Effector memory CD4-positive, alpha-beta T cell (primary cell): ENCODE measurements at places on chromosomes 3 and 15.

DNA sequence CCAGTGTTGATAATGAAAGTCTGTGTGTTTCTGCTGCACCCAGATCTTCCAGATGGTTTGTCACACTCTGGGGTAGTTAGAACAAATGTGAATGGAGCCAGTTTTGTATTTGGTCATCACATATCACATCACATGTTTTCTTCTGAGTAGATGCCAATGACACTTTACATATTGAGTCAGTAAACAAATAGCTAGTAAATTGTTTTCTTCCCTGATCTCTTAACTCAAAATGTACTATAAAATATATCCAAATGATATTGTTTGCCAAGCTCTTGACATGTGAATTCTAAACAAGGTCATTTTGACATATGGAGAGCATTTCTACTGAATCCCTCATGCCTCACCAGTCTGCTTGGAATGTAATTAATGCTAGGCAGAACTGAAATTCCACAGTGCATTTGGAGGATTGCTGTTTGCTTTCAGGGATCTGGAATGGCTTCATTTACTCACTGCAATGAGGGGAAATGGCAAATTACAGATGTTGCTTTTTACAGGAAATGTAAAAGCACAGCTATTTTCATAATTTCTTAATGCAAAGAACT lies 45.0 kb downstream of the PDHB start:
- DNase-seq = no peak

GRCh38 chr3:45566951-45567411 lies 27.6 kb upstream of the LIMD1 start:
- DNase-seq = no peak

- no peak for DNase-seq
These were observed 31.9 kb downstream of the CEP63 start for GRCh38 chr3:134517791-134518190.

- no peak for DNase-seq
These were observed 14.7 kb downstream of the SHOX2 start for GRCh38 chr3:158091531-158091930.

DNA sequence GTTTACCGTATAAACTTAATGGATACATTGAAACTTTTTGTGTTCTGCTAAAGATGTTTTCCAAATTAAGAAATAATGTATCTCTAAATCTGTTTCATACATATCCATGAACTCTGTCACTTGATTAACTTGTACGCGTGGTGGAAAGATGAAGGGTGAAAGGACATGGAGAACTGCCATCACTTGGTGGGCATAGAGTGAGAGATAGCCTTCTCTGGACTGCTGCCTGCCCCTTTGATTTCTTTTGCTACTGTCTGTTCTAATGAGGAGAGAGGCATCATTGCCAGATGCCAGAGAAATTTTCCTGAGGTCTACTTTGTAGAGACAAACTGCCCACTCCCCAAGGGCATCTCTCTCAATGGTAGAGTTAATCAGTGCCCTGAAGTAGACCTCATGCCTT lies 120.5 kb downstream of the SLMAP start:
- no peak for DNase-seq

GRCh38 chr3:162376761-162377160 lies 880.2 kb downstream of the OTOL1 start:
- DNase-seq = no peak

- DNase-seq = no peak
These were observed 38.7 kb downstream of the ARNT2 start for GRCh38 chr15:80442728-80443403.

DNA sequence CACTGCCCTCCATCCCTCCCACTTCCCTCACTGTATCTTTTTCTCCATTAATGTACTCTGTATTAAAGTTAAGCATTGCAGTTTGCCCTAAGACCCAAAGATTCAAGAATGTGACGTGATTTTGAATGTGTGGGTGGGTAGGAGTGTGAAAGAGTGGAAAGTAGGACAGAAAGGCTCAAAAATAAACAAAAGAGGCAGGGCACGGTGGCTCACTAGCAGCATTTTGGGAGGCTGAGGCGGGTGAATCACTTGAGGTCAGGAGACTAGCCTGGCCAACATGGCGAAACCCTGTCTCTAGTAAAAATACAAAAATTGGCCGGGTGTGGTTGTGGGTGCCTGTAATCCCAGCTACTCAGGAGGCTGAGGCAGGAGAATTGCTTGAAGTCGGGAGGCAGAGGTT lies 18.4 kb downstream of the TFRC start:
- no peak for DNase-seq

GRCh38 chr3:89270201-89270600 lies 162.8 kb downstream of the EPHA3 start:
- no peak for DNase-seq

DNA sequence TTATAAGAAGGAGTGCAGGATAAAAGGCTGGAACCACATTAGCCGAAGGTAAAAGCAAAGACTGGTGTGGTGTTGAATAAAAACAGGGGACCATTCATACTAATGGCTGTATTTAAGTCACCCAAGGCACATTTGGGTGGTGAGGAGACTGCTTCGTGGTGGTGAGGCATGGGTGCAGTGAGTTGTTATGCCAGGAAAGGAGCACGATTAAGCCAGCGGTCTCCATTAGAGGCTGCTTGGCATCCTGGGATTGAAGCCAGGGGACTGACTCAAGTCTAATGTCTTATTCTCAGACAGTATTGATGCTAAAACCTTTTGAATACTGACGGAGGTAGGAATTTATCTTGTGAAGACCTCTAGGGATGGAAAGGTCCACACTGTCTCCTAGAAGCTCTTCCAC lies 21.9 kb downstream of the FEM1B start:
- no peak for DNase-seq
